ENCODE measurements at places on chromosomes 6 and 20.

GRCh38 chr6:108942556-108943492, 94.6 kb downstream of the ARMC2 start:
- DNase-seq, result peak; percentile 47

DNA sequence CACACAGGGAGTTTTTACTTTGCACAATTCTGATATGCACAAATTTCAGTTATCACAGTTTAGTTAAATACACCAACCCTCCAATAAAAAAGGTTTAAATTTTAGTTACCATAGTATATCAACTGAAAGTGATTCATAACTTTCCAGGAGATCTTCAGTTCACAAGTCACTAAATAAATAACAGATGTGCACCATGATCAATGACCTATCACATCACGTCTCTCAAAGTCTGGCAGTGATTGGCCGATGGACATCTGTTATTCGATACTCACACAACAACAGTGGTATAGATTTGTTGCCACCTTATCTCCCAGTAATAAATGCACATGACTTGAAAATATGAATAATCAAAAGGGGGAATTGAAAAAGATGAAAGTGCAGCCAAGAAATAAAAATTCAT, 66.8 kb upstream of the PTCHD4 start:
- DNase-seq, result no peak

- DNase-seq, result no peak
Measured at GRCh38 chr6:39664173-39664572, 61.0 kb downstream of the KIF6 start.

DNA sequence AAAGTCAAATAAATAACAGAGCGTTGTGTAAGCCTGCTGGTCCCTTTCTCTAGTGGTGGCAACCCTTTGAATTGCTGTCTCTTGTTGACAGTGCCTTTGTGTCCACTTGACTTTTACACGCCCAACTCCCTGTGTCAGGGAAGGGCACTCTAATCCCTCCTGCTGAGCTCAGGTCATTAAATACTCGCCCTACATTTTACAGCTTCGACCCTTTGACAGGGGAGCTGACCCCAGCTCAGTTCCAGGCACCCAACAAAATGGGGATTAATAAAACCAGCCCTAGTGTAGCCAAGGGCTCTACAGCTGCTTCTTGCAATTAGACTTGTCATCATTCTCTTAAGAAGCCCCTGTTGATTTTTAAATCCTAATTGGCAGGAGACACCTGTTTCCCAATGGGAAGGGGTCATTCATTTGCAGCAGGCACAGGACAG, 308.2 kb downstream of the EYA4 start:
- no peak for DNase-seq

- no peak for DNase-seq
Measured at GRCh38 chr6:34981951-34982350, 92.9 kb downstream of the ANKS1A start.

- no peak for DNase-seq
Measured at GRCh38 chr20:58569241-58570125, 54.3 kb upstream of the APCDD1L start.

- peak; percentile 34 for DNase-seq
Measured at GRCh38 chr6:41732591-41733359, 2.6 kb downstream of the TFEB start.

GRCh38 chr6:100353276-100354015, 111.3 kb downstream of the SIM1 start:
- DNase-seq, result no peak

DNA sequence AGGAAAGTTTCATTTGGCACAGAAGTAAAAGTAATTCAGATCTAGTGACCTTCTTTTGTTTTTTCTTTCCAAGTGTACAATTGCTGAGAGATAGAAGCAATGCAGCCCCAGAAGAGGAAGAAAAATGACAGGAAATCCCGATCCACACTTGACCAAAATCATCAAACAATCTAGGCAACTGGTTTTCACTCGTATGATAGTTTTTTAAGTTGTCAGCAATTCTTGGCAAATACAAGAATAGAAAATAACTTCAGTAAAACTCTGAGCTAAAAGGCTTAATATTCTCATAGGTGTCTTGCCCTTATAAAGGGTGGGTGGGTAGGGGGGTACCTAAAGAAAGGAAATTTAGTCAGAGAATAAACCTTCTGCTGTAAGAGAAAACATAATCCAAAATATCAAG, 36.0 kb downstream of the SESN1 start:
- no peak for DNase-seq

DNA sequence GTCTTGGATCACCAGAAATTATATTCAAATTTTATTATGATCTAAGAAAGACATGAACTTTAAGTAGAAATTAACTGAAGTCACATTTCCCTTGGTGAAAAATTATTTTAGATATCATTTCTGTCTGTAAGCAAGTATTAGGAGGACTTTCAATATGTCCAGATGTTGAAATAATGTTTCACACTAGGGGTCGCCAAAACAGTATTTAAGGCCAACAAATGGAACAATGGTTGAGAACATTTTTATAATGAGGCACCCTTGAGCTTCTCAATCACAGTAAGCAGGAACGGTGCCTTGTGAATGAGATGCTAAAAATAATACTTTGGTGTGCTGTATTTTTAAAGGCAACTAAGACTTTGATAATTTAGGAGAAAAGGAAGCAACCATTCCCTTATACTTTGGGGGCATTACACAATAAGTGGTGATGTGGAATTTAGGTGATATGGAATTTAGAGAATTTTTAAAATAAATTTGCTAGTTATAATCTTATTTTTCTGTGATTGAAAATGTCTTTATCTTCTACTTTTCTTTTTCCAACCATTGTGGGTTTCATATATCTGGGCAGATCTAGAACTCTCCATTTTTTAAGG, 9.6 kb upstream of the SF3B5 start:
- DNase-seq, result peak; percentile 36

DNA sequence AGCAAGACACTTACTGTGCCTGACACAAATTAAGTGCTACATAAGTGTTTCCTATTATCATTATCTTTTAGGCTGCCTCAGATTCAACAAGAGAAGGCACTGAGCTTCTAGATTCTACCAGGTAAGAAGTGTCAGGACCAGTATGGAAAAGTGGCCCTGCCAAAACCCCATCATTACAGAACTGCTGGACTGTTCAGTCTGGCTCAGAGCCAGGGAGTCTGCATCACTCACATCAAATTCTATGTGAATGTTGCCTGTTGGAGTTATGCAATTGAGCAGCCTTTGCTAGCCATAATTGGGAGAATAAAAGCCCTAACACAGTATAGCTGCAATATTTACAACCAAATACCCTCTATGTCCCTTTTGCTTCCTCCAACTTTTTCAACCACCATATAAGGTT, 70.9 kb downstream of the ATG5 start:
- DNase-seq, result no peak

GRCh38 chr6:1972962-1973361, 272.4 kb downstream of the GMDS start:
- DNase-seq, result no peak

DNA sequence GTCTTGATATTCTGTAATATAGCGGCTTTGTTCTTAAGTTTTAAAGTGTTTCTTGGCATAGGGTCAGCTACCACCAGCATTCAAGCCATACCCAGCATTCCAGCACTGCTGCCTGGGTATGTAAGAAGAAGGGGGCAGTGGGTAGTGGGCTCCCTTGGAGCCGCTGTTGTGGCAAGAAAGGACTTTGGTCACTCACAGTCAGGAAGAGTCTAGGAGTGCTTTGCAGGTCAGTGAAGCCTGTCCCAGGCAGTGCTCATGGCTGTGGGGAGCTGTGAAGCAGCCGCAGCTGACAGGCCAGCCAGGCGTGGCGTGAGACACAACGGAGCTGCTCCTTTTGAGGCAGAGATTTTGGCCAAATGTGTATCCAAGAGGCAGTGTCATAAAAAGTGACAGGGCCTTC, 512.0 kb downstream of the CDKAL1 start:
- DNase-seq, result no peak

GRCh38 chr20:5135363-5136012, 8.7 kb downstream of the CDS2 start:
- no peak for DNase-seq

- DNase-seq, result no peak
Measured at GRCh38 chr6:17865798-17866725, 121.4 kb downstream of the KIF13A start.

DNA sequence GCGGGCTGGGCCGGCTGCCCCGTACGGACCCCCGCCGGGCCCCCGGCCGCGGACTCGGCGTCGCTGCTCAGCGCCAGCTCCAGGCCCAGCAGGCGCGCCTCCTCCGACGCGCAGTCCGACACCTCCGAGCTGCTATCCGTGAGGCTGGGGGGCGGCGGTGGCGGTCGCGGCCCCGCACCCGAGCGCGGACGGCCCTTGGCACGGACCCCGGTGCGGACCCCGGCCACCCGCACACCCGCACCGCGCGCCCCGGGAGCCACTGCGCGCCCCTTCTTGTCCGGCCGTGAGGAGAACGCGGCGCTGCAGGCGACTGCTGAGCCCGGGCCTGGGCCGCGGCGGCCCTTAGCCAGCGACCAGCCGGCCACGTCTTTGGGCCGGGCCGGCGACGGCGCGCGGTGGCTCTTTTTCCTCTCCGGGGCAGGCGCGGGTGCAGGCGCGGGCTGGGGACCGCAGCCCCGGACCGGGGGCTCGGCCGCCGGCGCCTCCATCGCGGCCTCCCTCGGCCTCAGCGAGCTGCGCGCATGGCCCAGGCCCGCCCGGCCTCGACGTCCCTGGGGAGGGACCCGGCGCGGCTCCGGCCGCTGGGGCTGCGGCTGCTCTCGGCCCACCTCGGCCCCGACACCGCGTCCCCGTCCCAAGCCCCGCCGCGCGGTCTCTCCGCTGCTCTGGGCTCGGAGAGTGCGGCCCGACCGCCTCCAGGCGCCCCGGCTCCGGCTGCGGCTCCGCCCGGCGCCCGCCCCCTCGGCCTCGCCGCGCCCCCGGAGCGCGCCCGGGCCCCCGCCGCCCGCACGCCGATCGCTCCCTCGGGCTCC, 12.9 kb upstream of the TLDC2 start:
- no peak for DNase-seq

DNA sequence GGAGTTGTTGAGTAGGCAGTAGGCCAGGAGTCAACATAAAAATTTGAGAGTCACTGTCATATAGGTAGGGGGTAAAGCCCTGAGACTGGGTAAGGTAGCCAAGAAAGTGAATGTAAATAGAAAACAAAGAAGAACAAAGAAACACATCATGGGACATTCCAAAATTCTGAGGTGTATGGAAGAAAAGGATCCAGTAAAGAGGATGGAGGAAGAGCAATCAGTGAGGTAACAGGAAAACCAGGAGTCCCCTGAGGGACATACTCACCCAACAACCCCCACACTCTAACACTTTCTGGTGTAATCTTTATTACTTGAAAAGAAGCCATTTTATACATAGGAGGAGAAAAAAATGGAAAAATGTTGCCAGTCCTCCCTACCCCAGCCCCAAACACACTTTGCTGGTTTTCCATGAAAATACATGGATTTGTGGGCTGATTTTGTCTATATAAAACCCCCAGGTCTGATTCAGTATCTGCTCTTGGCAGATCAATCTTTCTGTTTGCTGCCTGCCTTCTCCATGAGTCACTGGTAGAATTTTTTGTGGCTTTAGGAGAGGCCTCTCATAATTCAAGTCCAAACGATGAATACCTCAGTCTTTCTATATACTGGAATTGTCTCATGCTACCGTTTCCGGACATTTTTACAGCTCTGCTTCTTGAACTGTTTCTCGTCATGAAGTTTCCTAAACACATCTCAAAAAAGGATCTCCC, 271.4 kb upstream of the MAN1A1 start:
- DNase-seq, result no peak

DNA sequence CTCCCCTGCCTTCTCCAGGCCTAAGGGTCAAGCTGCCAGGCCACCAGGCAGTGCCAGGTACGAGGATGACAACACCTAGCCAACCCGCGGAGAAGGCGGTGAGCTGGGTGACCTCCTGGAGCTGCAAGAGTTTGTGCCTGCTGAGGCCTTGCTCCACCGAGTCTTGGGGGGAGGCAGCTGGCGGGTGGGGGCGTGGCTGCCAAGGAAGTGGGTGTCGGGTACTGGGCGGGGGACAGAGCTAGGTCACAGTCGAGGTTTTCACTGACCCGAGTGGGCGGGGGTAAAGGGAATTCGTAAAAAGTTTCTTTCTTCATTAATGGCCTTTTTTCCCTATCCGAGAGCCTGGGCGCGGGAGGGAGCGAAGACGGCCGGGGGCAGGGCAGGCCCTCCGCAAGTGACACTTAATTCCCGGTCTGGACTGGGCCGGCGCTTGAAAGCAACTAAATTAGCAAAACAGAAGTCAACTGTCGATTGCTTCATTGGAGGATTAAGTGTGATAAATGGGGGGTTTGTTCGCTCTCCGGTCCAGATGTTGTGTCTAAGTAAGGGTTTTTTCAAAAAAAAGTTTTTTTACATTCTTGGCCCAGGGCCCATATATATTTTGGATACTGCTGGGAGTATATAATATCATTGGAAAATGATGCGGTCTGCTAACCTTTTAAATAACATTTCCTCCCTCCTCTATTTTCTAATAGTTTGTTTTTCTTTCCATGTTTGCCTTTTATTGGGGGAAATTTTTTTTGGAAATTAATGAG, 43.1 kb upstream of the FOXP4 start:
- DNase-seq, result no peak

- DNase-seq, result peak; percentile 58
Measured at GRCh38 chr6:11172501-11173327, 59.8 kb downstream of the NEDD9 start.

DNA sequence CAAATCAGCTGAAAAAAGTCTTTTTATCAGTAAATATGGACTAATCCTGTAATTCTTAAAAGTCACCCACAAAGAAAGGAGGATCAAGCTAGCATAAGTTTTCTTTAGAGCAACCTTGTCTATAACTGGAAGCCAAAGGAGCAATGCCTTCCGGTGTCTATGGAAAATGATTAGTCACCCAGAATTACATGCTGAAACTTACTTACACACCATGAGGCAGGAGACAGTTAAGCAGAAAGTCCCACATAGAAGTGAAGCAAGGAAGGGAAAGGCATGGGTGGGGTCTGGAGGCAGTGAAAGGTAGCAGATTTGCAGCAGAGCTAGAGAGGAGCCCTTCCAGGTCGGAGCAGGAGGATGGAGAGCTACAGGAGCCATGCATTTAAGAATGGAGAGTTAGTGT, 153.7 kb upstream of the RIPOR2 start:
- no peak for DNase-seq

GRCh38 chr6:51265426-51265825, 446.8 kb downstream of the TFAP2B start:
- no peak for DNase-seq

DNA sequence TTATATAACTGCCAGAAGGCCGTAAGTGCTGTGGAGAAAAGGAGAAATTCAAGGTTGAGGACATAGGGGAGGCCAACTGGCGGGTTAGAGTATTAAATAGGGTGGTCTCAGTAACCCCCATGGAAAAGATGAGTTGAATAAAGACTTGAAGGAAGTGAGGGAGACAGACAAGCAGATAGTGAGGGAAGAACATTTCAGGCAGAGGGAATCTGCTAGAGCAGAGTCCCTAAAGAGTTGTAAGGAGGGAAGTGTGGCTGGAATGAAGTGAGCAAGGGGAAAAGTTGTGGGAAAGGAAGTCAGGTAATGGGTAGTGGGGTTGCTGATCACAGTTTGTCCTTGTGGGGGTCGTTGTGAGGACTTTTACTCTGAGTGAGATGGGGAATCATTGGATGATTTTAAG, 1.4 kb downstream of the KIFC1 start:
- DNase-seq, result no peak
